Calu3 (cell line): ENCODE measurements at places on chromosomes 11 and 22.

DNA sequence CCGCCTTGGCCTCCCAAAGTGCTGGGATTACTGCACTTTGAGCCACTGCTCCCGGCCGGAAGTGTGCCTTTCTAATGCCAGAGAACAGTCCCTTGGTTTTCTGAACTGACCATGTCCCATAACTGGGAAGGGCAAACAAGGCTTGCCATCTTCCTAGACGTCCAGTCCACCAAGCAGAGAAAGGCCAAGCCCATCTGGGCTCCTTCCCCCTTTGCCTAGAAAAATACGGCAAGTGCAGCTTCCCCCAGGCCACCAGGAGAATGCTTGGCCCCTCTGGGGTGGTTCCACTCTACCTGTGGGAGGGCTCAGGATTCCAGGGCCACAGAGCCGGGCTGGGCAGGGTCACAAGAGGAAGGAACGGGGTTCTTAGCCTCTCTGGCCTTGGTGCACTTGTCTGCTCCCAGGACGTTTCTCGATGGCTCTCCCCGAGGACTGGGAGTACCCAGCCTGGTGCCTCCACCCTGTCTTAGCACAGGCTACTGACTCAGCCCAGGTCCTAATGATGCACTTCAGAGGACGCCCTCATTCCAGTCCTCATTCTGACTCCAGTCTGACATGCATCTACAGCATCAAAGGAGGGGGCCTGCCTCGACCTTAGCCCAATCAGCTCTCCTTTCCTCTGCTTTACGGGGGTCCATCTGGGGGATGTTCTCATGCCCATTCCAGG lies 1.2 kb downstream of the USP2 start:
- no peak for DNase-seq

GRCh38 chr11:71384561-71384960 lies 63.6 kb downstream of the DHCR7 start:
- DNase-seq = no peak

DNA sequence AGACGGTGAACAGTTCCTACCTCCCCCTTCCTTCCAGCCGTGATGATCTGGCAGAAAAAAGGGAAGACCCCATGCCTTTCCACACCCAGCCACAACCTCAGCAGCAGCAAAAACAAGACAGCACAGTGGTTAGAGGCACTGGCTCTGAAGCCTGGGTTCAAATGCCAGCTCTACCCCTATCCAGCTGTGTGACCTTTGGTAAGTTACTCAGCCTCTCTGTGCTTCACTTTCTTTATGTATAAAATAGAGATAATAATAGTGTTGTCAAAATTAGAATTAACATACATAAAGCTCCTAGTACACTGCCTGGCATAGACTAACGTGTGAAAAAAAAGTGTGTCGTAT lies 4.2 kb downstream of the NRXN2 start:
- DNase-seq = no peak

GRCh38 chr22:40552070-40552469 lies 84.4 kb downstream of the MRTFA start:
- no peak for DNase-seq

DNA sequence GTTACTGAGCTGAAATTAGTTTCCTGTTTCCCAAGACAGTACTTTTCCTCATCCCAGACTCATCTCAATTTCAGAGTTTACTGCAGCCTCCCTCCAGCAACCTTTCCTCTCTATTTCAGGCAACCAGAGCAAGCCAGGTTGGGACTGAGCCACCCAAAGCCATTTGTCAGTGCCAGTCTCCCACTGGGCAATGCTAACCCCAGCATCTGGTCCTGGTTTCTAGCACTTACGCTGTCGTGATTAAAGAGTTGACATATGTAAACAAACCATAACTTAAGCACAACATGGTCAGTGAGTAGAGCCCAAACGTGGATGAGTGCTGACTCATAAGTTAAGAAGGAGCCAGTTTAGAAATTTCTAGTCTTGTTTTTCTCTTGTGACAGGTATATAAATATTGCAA lies 119.6 kb upstream of the BLID start:
- DNase-seq = no peak

- DNase-seq = no peak
These were observed 245.0 kb upstream of the TBCEL start for GRCh38 chr11:120778685-120779490.

DNA sequence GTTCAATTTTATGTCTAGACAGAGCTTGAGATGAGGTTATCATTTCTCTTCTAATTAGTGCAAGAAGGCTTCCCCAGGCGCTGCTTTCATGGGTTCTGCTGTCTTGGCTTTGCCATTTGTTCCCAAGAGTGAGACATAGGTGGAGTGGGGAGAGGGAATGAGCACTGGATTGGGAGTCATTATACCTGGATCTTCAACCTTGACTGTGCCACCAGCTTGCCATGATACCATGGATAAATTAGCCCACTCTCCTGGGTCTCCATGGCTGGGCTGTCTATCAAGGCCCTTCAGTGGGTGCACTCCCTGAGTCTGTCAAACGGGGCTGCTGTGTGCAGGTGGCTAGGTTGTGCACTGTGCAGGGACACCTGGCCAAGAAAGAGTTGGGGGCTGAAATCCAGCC lies 15.6 kb upstream of the NECTIN1 start:
- no peak for DNase-seq

DNA sequence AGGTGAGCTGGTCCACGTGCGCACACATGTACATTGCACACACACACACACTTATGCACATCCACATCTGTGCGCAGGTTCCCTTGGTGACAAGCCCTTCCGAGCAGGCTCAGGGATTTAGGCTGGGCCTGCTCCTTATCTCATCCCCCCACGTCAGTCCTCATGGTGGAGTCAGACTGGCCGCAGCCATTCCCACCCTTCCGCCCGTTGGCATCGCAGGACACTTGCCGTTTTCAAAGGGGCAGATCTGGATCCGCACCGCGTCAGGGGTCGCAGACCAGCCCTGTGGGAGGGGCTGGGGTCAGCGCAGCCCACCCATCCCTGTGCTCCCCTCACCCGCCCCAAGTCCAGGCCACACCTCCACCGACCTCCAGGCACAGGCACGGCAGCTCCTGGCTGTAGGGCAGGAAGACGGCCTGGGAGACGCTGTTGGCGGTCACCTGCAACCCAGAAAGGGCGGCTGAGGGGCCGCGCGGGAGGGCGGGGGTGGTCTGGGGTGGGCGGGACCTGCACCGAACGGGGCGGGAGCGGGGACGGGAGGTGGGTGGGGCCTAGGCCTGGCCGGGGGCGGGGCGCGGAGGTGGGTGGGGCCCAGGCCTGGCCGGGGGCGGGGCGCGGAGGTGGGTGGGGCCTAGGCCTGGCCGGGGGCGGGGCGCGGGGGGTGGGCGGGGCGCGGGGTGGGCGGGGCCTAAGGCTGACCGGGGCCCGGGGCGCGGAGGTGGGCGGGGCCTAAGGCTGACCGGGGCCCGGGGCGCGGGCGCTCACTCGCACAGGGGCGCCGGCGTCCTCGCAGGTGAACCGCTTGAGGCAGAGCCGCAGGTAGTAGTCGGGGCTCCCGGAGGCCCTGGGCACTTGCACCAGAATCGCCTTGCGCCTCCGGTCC lies 13.3 kb downstream of the IL17REL start:
- no peak for DNase-seq

DNA sequence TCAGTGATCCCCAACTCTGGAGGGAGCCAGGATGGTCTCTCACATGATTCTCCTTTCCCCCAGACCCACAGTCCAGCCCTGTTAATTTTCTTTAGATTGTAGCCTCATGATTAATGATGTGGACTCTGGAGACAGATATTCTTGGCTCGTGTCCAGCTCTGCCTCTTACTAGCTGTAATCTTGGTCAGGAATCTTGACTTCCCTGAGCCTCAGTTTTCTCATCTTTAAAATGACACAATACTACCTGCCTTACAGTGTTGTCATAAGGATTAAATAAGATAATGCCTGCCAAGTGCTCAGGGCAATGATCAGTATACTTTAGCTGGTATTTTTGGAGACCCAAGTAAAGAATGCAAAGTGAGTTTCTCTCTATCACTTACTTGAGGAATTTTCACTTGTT lies 60.0 kb downstream of the SPECC1L start:
- DNase-seq = no peak

DNA sequence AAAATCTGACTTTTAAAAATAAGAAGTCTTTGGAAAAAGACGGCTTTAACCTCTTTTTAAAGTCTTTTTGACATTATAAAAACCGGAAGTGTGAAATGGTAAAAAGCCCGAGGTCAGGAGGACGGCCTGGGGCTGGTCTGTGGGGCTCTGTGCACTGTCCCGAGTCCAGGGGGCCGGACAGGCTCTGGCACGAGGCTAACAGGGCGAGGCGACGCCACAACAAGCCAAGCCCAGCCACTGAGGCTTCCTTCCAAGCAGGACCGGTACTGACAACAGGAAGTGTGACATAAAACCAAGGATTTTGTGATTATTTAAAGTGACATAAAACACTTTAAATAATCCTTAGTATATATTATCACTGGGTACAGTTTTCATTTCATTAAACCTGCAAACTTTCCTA lies 39.2 kb downstream of the BRD1 start:
- DNase-seq = no peak

DNA sequence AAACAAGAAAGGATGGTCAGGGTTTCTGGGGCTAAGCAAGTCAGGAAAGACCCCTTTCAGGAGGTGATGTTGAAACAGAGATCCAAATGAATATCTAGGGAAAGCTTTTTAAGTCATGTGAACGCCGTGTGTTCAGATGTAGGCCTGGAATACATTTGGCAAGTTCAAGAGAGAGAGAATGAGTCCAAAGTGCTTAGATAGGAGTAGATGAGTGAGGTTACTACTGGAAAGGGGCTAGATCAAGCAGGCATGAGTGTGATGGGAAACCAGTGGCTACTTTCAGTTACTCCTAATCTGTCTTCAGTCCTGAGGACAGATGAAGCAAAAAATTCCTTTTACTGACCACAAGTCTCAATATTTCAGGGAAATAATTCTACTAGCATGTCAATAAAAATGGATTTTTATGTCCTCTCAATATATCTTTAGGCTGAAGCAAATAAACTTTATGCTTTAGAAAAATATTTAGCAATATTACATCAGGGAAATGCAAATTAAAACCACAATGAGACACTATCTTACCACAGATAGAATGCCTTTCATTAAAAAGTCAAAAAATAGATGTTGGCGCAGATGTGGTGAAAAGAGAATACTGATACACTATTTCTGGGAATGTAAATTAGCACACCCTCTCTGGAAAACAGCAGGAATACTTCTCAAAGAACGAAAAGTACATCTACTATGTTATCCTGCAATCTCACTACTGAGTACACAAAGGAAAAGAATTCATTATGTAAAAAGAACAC lies 1085.0 kb upstream of the TENM4 start:
- no peak for DNase-seq

GRCh38 chr22:22825213-22825593 lies 62.4 kb upstream of the IGLL5 start:
- no peak for DNase-seq

DNA sequence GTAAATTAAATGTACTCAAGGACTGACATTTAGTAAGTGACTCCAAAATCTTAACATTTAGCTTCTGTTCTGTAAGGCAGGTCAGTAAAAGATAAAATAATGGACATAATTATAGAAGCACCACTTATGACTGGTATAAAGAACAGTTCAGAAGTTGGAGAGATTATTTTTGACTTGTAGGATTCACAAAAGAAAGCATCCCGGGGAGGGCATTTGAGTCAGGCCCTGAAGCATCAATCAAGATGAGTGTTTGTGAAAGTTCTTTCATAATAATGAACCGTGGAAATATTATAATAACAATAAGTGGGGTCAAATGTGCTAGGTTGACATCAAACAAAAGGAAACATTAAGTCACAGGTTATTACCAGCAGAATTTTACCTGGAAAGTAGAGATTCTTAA lies 201.9 kb downstream of the DDX10 start:
- no peak for DNase-seq

DNA sequence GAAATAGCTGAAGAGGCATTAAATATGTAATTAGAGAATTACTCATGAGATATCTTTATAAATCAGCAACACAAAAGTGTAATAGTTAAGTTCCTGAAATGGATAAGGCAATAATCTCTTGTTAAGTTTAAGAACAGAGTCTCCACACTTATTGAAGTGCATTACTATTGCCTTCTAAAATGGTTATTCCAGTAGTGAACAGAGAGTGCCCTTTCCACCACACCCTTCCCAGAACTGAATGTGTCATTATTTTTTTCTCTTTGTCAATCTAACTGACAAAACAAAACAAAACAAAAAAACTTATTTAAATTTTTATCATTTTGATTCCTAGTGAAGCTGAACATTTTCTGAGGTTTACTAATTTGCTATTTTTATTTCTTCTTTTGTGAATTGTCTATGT lies 9.2 kb upstream of the PRRG4 start:
- DNase-seq = no peak

DNA sequence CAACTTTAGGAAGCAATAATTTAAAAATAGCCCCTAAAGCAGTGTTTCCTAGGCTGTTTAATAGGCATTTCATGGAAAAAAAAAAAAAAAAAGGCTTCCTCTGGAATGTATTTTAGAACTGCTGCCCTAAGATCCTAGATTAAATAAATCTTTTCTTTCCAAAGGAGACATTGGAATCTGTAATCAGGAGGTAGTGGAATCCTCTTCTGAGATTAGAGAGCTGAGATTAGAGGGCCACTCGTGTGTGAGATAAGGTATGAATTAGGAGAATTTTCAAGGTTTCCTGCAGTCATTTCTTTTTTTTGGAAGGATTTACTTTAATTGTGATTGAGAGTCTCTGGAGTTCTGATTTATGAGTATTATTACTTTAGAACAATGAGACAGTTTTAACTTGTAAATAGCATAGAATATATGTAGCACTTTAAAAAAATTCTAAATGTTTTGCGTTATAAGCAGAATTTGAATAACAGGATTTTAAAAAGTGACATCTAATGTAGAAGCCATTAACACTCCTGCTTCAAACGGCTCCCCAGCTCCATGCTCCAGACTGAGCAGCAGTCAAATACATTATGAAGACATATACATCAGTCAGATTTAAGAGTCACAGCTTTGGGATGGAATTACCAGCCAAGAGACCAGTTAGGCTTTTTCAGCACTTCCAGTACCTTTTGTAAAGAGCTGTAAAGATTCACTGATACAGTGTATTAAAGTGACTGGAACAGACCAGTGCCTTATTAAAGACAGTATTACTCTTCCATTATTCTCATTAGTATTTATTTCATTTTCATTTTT lies 5.0 kb downstream of the EED start:
- no peak for DNase-seq

DNA sequence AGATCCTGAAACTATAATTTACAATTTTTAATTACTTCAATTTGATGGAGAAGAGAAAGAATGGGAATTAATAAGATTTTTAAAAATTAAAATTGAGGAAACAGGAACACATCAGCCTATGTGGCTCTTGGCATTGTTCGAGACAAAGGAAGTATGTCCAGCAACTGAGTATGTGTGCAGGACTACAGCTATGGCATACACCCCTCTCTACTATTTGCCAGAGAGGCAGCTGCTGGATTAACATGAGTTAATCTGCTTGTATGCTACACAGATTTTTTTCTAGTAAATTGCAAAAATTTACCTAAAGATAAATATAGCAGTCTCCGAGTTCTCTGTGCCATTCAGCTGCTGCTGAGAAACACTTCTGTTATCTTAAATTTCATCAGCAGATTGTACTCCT lies 70.6 kb downstream of the PHF21A start:
- DNase-seq = no peak

- DNase-seq = no peak
These were observed 1.5 kb downstream of the TREH start for GRCh38 chr11:118677977-118678376.

GRCh38 chr22:46710806-46711205 lies 27.2 kb downstream of the CERK start:
- DNase-seq = no peak

GRCh38 chr11:63762654-63763495 lies 5.7 kb downstream of the ZFTA start:
- DNase-seq = no peak
